ENCODE measurements at places on chromosomes 11 and 22.

- no peak for DNase-seq
These were observed 293.5 kb downstream of the MN1 start for GRCh38 chr22:27507935-27508526.

DNA sequence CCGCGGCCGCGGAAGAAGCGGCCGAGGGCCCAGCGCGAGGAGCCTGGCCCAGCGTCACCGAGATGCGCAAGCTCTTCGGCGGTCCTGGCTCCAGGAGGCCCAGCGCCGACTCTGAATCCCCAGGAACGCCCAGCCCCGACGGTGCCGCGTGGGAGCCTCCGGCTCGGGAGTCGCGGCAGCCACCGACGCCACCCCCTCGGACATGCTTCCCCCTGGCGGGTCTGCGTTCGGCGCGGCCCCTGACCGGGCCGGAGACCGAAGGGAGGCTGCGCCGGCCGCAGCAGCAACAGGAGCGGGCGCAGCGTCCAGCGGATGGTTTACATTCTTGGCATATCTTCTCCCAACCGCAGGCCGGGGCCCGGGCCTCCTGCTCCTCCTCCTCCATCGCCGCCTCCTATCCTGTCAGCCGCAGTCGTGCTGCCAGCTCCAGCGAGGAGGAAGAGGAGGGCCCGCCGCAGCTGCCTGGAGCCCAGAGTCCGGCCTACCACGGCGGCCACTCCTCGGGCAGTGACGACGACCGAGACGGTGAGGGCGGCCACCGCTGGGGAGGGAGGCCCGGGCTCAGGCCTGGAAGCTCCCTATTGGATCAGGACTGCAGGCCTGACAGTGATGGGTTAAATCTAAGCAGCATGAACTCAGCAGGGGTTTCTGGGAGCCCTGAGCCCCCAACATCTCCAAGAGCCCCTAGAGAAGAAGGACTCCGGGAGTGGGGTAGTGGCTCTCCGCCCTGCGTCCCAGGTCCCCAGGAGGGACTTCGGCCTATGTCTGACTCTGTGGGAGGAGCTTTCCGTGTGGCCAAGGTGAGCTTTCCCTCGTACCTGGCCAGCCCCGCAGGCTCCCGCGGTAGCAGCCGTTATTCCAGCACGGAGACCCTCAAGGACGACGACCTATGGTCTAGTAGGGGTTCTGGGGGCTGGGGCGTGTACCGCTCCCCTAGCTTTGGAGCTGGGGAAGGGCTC lies 1.2 kb downstream of the ARHGEF17 start:
- DNase-seq, result no peak

GRCh38 chr22:49303061-49303735 lies 524.5 kb downstream of the BRD1 start:
- DNase-seq, result no peak

GRCh38 chr11:75149766-75150465 lies 991 bp upstream of the SLCO2B1 start:
- DNase-seq, result no peak

- no peak for DNase-seq
These were observed 8.4 kb downstream of the UCP3 start for GRCh38 chr11:74000307-74001133.

- DNase-seq, result no peak
These were observed 22.5 kb downstream of the GSTT2B start for GRCh38 chr22:23938328-23939016.

DNA sequence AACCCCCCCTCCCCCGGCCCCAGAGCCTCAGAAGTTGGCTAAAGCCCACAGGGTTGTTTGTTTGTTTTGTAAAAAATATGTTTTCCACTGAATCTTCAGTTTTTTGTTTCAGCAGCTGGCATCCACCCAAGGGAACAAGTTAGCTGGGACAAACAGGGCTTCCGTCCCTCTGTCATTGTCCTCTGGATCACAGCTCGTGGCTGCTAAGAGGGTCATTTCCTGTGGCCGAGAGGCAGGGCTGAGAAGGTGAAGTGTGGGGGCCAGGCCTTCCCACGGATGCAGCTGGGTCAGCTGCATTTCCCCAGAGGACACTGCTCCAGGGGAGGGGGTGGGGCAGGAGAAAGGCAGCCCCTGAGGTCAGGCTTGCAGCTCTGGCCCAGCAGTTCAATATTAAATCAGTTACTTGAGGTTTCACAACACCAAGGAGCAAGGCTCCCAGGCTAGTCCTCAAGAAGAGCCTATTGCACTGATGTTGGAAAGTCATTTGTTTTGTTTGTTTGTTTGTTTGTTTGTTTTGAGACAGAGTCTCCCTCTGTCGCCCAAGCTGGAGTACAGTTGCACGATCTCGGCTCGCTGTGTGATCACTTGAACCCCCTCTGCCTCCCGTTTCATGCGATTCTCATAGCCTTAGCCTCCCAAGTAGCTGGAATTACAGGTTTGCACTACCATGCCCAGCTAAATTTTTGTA lies 34.4 kb upstream of the SMTN start:
- no peak for DNase-seq

DNA sequence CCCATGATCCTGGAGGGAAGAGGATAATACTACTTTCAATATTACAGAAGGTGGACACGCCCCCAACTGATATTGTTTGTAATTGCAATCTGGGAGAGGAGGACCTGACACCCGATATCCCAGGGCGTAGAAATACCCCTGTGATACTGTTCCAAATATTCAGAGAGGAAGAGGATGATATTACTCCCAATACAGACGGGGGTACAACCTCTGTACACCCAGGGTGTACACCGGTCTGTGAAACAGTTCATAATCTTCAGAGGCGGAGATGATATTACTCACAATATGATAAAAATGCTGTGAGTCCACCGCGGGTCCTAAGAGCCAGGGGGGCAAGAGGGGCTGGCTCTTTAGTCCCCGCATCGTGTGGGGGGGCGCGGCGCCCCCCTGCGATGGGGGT lies 57.2 kb upstream of the ALDH3B2 start:
- no peak for DNase-seq

DNA sequence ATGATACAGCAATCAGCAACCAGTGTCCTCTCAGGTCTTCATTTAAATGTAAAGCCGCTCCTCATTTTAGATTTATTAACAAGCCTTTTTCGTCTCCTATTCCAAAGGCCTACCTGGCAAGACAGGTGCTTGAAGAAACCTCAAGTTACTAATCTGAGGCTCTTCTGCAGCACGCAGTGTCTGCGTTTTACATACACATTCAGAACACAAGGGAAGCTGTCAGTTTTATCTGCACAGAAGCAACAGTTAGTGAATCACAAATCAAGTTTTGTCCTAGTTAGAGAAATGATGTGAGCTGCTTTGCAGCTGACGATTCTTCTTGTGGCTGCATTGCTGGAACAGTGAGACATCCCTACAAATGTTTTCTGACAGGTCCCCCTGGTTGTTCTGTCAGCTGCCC lies 308.8 kb upstream of the NARS2 start:
- no peak for DNase-seq

- DNase-seq, result no peak
These were observed 16.4 kb downstream of the CSNK2A3 start for GRCh38 chr11:11336664-11337063.

DNA sequence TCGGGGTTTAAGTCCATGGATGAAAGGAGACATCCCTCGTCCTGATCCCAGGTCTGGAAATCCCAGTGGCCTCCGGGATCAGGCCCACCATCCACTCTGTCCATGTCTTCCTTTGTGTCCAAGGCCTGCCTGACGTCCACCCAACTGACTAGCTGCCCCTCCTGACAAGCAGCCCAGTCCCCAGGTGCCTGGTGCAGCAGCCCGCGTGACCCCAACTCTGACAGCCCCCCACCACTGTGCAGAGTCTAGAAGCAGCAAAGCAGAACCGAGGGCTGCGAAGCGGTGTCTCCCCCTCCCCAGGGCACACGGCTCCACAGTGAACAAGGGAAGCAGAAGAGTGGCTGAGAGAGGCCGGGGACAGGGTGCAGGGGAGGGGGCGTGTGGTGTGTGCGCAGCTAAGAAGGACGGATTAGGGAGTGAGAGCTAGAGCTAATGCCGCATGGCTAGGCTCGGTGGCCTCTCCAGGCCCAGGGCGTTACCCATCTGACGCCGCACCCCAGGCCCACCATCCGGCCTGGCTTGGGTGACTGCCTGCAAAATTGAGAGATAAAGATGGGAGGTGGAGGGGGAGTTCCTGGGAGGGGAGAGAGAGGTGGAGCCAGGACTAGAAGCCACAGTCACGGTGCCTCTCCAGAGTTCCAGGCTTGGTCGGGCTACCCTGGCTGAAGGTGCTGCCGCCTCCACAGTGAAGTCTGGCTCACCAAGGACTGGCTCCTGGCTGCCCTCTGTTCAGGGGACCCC lies 16.6 kb upstream of the BAIAP2L2 start:
- DNase-seq, result no peak

DNA sequence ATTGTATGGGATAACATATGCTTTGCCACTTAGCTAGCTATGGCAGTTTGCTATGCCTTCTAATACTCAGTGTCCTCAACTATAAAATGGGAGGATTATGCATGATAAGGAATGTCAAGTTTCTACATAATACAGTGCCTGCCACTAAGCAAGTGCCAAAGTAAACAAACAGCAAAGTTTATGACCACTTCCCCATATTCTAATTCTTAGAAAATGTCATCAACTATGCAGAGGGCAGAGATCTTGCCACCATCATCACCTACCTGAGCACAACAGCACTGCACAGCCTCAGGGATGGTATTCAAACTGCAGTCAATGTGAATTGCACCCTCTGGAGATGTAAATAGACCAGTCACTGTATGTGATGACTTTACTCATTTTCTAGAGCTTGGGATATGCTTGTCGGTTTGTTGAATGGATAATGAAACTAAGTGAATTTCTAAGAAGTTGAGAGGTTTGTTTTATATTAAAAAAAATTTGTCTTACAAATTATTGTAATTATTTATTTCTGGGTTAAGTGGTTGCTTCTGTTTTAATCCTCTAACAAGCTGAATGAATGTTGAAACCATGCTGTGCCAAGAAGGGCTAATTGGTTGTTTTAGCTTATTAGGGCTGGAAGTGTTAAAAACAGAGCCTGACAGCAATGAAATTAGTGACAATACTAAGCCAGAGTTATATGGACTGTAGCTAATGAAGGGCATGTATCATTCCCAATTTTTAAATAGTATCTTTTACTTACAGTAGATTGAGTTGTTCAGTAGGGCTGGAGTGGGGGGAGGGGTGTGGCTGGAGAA lies 398.4 kb downstream of the CNTN5 start:
- no peak for DNase-seq

DNA sequence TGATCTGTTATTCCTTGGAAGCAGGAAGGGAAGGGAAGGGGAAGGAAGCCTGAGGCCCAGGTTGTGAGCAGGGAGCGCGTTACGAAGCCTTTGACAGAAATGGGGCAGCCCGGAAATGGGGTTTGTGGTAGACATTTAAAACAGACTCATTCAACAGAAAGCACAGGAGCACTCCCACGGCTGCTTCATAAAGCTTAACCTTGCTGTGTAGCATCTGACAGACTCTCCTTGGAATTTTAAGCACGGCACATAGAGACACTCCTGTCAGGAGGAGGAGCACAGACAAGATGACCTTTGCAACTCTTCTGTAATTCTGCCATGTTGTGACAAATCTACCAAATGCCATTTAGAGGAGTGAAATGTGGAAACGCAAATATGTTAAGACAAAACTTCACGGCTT lies 131.6 kb downstream of the FBXO7 start:
- DNase-seq, result no peak

DNA sequence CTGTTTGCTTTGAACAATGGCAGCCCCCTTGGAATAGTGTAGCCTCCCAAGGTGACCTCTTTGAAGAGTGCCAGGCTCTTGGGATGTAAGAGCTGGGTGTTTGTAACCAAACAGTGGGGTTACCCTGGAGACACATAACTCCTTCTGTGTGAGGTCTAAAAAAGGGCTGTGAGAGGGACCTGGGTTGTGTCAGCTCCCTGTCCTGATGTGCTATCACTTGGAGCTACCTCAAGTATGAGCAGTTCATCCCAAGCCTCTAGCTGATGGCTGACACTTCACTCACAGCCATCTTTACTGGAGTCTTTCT lies 40.2 kb downstream of the TSPAN18 start:
- no peak for DNase-seq

DNA sequence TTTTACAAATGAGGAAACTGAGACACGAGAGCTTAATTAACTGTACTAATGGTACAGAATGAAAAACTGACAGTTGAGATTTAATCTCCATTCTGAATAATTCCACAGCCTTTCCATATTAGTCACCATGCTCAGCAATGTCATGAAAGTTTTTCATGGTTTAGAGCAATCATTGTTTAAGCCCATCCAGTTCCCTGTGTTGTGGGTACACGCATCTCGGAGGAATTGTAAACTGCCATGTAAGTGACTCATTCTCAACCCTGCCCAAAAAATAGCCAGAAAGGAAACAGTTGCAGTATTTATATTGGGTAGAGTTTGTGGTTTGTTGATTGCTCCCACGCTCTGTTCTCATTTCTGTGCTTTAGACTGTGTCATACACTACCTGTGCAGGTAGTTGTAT lies 1790.8 kb downstream of the LRRC4C start:
- no peak for DNase-seq

DNA sequence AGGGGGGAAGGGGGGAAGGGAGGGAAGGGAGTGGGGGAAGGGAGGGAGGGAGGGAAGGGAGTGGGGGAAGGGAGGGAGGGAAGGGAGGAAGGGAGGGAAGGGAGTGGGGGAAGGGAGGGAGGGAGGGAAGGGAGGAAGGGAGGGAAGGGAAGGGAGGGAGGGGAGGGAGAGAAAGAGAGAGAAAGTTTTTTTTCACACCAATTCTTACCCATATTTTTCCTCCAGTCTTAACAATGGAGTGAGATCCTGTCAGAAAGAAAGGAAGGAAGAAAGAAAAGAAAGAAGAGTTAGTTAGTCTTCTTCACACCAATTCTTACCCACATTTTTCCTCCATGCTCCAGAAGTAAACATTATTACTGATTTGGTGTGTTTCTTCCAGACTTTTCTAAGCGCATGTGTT lies 3.0 kb upstream of the OR2AT4 start:
- DNase-seq, result no peak

GRCh38 chr22:35915477-35916013 lies 113.1 kb downstream of the RBFOX2 start:
- no peak for DNase-seq

DNA sequence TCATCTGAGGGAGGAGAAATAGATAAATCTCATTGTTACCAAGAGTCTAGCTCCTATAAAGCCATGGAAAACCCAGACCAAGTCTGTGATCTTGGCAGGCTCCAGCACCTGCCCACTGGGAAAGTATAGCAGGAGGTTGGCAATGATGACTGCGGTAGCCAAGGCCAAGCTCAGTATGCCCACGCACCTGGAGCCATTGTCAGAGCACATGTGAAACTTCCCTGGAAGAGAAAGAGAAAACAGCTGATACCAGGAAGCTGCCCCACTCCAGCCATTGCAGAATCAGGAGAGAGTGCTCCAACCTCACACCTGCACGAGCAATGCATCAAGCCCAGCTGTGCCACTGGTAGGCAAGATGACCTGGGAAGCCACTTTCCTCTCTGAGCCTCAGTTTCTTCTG lies 62.2 kb upstream of the HEPHL1 start:
- no peak for DNase-seq

GRCh38 chr11:57900320-57900719 lies 123.4 kb upstream of the OR9Q1 start:
- no peak for DNase-seq

DNA sequence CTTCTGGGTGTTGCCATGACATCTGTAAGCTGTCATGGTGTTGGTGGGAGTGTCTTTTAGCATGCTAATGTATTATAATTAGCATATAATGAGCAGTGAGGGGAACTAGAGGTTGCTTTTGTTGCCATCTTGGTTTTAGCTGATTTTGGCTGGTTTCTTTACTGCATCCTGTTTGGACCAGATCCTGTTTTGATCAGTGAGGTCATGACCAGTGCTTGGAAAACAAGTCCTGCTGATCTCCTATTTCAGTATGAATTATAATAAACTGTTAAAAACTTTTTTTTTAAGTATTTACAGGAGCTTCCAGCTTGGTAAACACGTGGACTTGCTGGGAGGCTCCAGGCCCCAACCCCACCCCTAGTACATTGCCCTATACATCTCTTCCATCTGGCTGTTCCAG lies 30.5 kb upstream of the P4HA3 start:
- DNase-seq, result no peak

Measured in CD4-positive, alpha-beta T cell treated with Interleukin-10 for 1 hour (primary cell).